Muscle of arm (tissue), 14 donors: ENCODE measurements at places on chromosomes 5 and 9.

GRCh38 chr5:180333661-180334060, 19.5 kb downstream of the GFPT2 start:
- DNase-seq = no peak

GRCh38 chr5:139061274-139061673, 136.9 kb downstream of the SIL1 start:
- no peak for DNase-seq

DNA sequence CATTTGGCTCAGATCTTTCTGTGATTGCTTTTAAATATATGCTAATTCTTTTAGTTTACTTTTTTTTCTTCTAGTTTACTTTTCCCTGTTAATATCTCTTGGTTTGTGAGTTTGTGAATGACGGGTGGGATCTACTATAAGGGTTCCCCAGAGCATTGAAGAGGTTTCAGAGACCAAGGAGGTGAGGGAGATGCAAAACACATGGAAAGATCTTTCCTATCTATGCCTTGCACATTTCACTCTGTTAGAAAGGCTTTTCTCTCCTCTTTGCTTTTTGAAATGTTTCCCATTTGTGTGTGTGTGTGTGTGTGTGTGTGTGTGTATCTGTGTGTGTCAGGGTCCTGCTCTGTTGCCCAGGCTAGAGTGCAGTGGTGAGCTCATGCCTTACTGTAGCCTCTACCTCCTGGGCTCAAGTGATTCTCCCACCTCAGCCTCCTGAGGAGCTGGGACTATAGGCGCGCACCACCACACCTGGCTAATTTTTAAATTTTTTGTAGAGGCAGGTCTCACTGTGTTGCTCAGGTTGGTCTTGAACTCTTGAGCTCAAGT, 50.7 kb downstream of the CNTLN start:
- DNase-seq = no peak

DNA sequence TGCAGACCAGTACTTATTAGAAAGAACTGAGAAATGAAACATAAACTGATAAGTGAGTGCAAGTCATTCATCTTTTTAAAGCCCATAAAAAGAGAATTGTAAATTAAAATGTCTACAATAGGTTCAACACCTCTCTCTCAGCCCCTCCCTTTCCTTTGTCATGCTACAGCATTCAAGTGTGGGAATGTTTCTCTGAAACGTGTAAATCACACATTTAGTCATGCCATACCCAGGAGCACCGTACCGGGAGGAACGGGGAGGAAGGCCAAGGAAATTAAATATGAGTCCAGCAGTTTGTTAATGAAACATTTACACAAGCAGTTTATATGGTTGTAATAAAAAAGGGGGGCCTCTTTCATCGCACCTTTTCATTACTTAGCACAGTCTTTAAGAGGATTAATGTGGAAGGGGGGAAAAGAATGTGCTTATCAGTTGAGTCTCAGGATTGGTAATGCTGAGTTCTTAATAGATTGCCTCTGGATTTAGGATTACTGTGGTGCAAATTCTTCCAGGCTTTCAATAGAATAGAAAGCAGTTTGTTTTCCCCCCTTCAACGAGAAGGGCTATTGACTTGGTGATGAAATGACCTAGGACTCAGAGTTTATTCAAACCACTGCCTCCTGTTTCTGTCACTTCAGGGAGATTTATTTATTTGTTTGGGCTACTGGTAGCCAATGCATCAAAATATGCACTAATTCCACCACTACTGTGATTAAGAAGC, 176.0 kb upstream of the ZNF608 start:
- no peak for DNase-seq

DNA sequence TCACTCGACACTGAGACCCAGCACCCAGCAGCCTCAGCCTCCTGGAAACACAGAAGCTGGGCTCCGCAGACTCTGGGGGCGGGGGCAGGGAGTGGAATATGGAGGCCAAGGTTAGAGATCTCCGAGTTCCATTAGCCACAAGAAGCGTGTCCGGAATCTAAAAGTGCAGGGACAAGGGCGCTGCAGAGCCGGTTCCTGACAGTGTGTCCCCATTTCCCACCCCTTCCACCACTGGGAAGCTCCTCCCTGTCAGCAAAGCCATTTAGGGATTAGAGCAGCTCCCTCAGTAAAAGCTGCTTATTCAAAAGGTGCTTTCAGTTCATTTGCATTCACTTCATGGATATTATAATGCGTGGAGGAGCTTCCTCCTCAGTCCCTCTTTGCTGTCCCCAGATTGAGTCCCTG, 74.1 kb upstream of the HSPA9 start:
- no peak for DNase-seq

- DNase-seq = no peak
These were observed 181.9 kb downstream of the RGS3 start for GRCh38 chr9:113645227-113645977.

DNA sequence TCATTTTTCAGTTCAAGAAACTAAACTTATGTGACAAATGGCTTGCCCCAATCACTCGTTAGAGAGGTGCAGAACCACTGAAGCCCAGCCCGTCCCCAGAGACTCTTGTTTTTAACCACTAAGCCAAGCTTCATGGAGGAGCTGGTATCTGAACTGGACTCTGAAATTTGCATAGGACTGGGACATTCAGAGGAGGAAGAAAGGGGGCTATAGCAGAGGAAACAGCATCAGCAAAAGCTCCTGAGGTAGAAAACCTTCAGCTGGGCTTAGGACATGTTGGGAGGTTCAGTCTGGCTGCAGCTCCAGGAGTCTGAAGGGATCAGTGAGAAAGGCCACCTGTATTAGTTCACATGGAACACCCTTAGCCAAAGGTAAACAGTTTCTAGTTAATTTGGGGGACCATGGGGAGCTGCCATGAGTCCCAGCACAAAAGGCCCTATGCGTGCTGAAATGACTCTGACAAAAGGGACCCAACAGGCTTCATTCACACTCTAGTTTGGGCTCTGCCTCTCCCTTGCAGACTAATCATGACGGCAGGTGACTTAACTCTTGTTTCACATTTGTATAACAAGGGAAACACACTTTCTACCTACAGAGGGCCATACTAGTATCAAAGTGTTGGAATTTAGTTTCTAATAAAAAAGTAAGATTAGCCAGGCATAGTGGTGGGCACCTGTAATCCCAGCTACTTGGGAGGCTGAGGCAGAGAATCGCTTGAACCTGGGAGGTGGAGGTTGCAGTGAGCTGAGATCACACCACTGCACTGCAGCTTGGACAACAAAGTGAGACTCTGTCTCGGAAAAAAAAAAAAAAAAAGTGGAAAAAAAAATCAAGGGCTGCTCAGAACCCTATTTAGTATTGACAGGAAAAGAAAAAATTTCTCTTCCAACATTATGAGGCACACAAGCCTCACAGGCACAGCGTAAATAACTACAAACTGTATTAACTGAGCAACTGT, 10.2 kb downstream of the FBXO10 start:
- DNase-seq = no peak
